T follicular helper cell (primary cell): ENCODE measurements at places on chromosomes 7 and 10.

GRCh38 chr10:100506596-100507356 lies 12.9 kb downstream of the SEC31B start:
- no peak for DNase-seq

DNA sequence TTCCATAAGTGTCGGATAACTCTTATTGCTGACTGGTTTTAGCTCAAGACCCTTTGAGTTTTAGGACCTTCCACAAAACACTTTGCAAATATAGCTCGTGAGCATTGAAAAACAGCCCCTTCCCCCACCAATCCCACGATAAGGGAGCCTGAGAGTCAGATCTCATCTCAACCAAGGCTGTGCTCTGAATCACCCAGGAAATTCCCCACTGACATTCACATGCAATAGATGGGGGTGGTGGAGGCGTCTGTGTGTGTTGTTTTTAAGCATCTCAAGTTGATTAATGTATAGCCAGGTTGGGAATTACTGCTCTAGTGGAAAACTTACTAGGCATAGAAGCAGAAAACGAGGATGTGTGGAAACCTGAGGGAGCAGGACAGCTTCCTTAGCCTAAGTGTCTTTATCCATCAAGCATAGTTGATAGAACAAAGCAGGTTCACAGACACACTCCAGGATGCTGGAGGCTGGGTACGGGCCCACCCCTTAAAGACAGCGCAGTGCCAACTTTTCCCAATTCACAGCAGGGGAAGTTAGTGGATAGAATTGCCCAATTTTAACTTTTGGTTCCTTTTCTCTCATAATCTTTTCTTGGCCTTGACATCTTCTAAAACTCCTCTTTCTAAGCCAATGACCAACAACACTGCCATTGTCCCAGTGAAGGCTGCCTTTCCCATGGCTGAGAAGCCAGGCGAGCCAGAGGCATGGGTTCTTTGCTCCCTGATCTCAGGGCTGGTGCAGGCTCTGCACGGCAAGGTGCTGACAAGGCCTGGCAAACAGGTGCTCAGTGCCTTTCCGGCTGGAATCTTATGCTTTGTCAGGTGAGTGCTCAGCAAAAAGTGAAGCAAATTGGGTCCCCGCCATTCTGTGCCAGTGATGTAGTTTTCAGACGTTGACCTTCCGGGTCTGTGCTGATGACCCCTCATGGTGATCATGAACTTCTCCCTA lies 98.5 kb upstream of the INSIG1 start:
- DNase-seq, result no peak

DNA sequence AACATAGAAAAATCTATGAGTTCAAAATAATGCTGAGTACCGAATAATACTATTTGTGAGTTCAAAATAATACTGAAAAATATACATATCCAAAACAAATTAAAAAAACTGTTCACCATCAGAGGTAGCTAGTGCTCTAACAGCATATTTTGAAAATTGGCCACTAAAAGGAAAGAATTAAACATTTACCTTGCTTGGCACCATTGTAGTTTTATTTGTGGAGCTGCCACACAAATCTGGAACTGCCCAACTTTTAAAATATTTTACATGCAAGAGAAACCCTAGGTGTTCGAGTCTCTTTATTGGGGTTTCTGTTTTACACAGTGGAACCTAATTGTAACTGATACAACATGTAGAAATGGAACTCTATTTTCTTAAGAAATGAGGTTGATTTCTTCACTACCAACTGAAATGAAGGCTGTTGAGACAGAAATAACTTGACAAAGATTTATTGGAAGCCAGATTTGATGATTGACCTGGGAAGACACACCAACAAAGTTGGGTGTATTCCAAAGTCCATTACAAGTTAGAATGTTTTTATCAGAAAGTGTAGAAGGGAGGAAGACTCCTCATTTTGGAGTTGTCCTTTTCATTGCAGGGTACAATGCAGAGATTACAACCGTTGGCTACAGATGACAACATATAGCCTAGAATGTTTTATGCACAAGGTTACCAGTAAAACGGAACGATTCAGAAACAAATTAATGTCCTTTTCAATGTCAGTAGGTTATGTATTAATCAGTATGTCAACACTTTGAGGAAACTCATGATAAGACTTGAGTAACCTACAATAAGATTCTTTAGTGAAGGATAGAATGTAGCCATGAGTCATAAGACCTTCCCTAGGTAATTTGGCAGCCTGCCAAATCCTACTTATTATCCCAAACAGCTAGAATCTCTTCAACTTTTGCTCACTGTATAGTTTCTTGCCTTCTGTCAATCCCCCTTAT lies 73.8 kb upstream of the PAPSS2 start:
- no peak for DNase-seq

DNA sequence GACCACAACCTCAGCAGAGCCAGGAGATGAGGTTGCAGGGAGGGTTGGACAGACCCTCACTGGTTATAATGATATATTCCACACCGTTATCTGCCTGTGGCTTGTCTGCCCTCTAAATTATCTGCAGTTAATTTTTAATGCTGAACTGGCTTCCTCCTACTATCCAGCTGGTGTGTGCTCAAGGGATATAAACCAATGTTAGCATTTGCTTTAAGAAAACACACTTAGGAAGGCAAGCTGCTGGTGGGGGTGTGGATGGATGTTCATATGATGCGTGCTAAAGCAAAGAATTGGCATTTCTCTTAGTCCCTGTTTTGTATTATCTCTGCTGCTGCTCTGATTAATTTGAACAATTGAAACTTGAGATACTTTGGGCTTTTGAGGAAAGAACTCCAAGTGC lies 132.2 kb upstream of the NPVF start:
- DNase-seq, result no peak

DNA sequence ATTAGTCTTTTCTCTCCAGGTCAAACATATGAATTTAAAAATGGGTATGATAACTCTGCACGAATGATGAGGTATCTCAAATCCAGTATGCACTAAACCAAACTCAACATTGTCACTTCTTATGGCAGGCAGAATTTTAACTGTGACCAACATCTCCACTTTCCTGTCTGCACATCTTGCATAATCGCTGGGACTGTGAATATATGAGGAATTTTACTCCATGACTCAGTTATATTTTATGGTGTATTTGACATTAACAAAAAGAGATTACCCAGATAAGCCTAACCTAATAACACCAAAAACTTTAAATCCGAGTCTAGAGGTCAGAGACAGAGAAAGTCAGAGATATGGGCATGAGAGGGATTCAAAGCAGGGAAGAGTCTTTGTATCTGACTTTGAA lies 454.5 kb upstream of the SEMA3D start:
- no peak for DNase-seq

DNA sequence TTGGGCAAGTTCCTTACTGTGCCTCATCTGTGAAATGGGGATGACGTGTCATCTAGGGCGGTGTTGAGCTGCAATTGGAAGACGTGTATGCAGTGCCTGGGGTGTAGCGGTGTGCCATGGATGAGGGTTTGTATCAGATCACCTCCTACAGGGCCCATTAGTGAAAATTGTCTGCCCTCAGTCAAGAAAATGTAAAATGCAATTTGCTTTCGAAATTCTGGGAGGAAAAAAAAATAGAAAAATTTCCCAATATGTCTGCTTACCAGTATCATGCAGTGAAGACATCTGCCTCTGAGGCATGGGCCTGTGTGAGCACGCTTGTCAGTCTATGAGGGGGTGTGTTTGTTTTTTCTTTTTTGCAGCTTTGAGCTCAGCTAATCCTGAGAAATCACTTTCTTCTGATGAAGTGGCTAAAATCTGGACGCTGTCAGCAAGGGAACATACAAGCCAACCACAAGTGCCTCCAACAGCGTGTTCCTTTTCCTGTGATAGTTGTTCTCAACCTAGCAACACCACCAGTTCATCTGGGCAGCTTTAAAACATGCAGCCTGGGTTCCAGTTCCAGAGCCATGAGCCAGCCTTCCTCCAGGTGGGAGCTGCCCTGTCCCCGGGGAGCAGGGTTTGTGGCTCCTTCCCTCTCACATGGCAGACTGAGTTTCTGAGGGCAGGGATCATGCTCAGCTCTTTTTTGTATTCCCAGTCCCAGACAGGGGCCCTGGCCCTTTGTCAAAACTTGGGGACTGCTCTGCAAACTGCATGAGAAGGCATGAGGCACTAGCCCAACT lies 10.3 kb downstream of the FAM241B start:
- DNase-seq, result no peak

DNA sequence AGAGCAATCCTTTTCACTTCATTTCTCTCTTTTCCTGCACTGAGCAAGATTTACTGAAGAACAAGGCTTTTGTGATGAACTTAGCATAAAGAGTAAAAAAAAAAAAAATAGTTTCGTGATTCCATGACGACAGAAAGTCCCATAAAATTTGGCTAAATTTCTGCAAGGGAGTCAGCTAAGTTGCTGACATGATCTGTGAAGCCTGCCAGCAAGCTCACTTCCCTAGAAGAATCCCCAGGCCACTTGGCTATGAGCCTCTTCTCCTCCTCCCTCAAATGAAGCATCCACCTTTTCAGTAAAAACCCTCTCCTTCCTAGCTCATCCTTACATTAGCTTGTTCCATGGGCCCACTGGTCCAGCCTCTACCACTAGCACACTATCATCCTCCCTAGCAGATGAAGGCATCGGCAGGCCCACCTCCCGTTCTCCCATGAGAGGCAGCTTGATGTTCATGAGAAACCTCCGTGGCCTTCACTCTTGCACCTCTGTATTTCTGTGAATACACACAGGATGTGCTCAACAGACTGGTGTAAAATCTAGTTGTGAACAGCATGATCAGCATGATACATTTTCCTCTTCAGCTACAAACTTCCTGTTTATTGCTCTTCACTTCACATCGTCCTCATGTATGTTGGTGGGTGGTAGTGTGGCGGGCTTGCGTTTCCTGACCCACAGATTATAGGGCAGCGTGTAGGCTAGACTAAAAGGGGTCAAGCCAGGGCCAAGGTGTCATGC lies 30.9 kb downstream of the GIMAP8 start:
- DNase-seq, result peak; percentile 33

DNA sequence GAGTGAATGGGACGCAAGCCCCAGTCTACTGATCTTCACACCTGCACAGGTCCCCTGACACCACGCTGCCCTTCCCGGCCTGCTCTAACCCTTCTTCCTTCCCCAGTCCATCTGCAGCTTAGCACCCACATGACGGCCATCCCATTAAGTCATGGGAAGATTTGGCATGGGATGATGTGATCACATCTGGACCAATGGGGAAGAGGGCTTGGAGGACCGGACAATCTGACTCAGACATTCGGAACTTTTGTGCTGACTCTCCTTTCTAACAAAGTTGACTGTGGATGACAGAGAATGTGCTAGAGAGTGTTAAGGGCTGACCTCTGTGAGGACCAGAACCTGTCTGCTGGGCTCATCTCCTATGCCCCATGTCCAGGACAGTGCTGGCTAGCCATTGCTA lies 15.6 kb downstream of the CXCL12 start:
- DNase-seq, result no peak

DNA sequence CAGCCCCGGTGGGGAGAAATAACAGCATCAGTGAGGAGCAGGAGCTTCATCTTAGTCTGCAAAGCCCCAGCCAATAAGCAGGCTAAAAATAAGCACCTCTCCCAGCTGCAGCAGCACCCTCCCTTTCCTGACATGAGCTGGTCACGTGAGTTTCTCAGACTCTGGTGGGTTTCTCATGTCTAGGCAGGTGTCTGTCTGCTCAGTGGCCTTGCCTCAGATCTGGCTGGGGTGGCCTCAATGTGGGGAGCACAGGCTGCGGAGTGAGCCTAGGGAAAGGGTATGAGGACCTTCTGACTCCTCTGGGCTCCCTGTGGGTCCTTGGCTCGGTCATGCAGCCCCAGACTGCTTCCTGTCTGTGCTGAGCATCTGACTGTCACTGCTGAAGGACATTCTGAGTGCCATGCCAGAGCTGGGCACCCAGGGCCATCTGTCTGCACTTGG lies 81.6 kb upstream of the LRRC4 start:
- no peak for DNase-seq
